ENCODE measurements at places on chromosomes 13 and 19.

DNA sequence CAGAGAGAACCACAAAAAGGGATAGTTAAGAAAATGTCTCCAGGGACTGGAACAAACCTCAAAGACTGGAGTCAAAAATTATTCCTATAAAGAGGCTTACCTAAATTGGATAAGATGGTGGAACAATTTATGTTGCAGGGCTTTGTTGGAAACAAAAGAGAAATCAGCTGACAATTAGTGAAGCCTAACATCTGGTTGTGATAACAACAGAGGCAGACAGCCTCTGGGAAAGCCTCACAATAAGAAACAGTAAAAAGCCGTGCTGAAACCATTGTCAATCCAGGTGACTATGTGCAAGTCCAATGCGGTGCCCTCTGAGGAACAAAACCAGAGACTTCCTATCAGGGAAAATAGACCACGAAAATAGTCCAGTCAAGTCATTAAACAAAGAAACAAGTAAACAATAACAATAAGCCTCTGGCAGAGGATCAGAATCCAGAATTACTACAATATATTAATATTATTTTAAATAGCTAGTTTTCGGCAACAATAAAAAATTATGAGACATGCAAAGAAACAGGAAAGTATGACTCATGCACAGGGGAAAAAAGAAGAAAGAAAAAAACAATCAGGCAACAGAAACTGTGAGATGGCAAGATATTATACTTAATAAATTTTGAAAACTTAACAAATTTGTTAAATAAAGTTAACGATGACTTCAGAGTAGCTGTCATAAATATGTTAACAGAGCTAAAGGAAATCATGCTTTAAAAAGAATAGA, 99.7 kb upstream of the RXFP2 start:
- no peak for DNase-seq

DNA sequence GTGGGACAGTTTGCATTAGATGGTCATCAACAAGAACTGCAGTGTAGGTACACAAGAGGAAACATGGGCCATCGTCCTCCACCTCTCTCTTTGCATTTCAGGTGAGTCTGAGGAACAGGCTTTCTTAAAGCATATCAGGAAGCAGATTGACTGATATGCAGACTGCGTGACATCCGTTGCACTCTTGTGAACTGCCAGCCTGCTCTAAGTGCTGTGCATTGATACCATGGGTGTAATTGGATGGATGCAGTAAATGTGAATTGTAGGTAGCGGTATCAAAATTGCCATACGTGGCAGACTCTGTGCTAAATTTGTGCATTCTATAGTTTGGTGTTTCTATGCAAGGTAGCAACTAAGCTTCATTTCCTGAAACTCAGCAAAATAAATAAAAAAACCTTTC, 1008.3 kb downstream of the EFNB2 start:
- DNase-seq: no peak

- no peak for DNase-seq
Observed at GRCh38 chr13:94414141-94414540, 65.3 kb downstream of the DCT start.

DNA sequence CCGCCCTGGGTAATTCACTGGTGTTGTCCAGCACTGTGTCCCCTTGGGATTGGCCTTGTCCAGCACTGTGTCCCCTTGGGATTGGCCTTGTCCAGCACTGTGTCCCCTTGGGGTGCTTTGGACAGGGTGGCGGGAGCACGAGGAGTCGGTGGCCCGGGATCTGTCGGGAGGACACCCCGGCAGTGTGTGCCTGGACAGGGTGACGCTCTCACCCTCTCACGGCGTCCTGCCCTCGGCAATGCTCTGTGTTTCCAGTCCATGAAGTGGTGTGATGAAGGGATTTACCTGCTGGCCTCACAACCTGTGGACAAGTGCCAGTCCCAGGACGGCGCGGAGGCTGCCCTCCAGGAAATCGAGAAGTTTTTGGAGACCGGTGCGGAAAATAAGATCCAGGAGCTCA, 29.9 kb upstream of the F7 start:
- DNase-seq: no peak

DNA sequence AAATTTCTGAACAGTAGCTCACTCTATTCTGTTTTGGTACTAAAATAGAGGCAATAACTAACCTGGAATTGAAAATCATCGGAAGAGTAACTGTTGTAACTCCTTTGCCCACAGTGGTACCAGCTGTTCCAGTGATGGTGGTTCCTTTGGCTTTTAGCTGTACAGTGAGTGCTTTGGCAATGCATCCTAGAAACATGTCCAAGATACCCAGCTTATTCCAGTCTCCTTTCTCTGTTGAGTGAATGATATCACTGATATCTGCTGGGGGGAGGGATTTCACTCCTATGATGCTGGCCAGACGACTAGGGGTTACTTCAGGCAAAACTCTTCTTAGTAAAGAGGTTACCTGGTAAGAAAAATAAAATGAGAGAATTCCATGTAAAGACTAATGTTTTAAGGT, 40.6 kb upstream of the FBXL3 start:
- DNase-seq: no peak

- no peak for DNase-seq
Observed at GRCh38 chr13:64007339-64007738, 2591.7 kb upstream of the PCDH20 start.

All from GM13976 (cell line).